Activated CD4-positive, alpha-beta memory T cell treated with anti-CD3 and anti-CD28 coated beads for 36 hours (primary cell): ENCODE measurements at places on chromosomes 1 and 21. TPM values are rescaled to one million over a fixed set of nuclear protein-coding genes. Genes with fewer than 3 reads are reported as not detected.

The SH2D5 gene
- 0.07 TPM for total RNA-seq

DNA sequence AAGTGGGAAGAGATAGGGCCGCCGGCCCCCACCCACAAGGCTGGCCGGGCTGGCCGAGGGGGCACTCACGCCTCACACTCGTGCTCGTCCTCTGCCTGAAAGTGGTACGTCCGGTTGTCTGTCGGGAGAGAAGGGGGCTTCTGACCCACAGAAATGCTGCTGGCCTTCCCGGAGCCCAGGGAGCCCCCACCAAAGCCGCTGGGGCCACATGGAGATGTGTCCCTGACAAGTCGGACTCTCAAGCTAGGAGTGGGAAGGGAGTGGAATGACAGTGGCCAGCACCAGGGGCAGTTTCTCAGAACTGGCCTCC lies 12.8 kb upstream of the TCEA3 start:
- no peaks in the 10 kb centered on the region for H3K27me3 ChIP-seq
- H3K4me1 ChIP-seq = no peaks in the 10 kb centered on the region
- no peak for DNase-seq
- H3K4me3 ChIP-seq = no peak overlapping the region
- no peaks in the 10 kb centered on the region for H3K36me3 ChIP-seq

DNA sequence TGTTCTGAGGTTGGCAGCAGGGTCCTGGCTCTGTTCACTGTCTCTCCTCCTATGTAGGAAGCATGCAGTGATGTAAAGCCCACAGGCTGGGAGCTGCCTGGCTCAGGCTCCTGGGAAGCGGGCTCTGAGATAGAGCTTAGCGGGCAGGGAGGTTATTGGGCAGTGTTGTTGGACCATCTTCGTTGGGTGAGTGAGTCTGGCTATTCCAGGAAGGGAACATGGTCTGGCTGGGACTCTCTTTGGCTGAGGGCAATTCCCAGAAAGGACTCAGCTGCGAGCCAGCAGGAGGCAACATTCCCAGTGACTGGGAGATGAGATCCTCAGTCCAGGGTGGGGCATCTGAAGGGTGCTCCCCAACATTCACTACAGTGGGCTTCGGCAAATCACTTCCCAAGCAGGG lies 96.2 kb downstream of the CCDC185 start:
- no peak overlapping the region for H3K4me3 ChIP-seq
- DNase-seq = no peak
- no peaks in the 10 kb centered on the region for H3K36me3 ChIP-seq
- no peak overlapping the region for H3K27ac ChIP-seq
- H3K27me3 ChIP-seq = no peaks in the 10 kb centered on the region

DNA sequence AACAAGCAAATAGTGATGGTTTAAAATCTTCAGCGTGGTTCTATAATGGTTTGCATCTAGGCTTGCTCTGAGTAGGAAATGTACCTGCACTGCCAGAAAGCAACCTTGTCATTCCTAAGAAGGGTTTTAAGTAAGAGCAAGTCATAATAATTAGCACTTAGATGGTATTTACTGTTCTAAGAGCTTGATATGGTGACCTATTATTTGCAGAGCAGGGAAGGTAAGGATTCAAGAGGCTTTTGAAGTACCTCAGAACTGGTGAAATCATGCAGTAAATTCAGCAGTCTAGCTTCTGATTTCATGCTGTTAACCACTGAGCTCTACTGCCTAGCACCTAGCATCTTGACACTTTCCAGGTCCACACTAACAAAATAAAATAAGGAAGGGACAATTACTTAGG lies 23.7 kb downstream of the ATP1A1 start:
- peaks cover 85% of the 10 kb centered on the region for H3K36me3 ChIP-seq
- H3K27me3 ChIP-seq = no peaks in the 10 kb centered on the region

The DRAXIN gene
- total RNA-seq = 0.05 TPM

The RXFP4 gene
- total RNA-seq = not detected

GRCh38 chr1:113769601-113769970 lies 10.3 kb upstream of the PHTF1 start:
- no peak overlapping the region for H3K27ac ChIP-seq
- no peaks in the 10 kb centered on the region for H3K27me3 ChIP-seq
- no peak overlapping the region for H3K4me3 ChIP-seq

The IGFN1 gene
- not detected for total RNA-seq

GRCh38 chr1:200355801-200356200 lies 54.0 kb downstream of the ZNF281 start:
- DNase-seq = no peak
- peaks cover 34% of the 10 kb centered on the region for H3K4me1 ChIP-seq
- no peak overlapping the region for H3K27ac ChIP-seq
- H3K36me3 ChIP-seq = no peaks in the 10 kb centered on the region
- no peak overlapping the region for H3K4me3 ChIP-seq
- H3K27me3 ChIP-seq = no peaks in the 10 kb centered on the region

- no peak for DNase-seq
- H3K27ac ChIP-seq = no peak overlapping the region
- peaks cover 44% of the 10 kb centered on the region for H3K4me1 ChIP-seq
- H3K27me3 ChIP-seq = peaks cover 3% of the 10 kb centered on the region
- H3K36me3 ChIP-seq = peaks cover 3% of the 10 kb centered on the region
Measured at GRCh38 chr1:16900751-16901150, 5.0 kb downstream of the RNU1-2 start.

GRCh38 chr1:98387701-98388100 lies 273.8 kb upstream of the SNX7 start:
- H3K4me1 ChIP-seq = peaks cover 17% of the 10 kb centered on the region
- H3K4me3 ChIP-seq = no peak overlapping the region
- H3K27me3 ChIP-seq = no peaks in the 10 kb centered on the region
- no peak for DNase-seq
- H3K27ac ChIP-seq = peak overlapping the region; percentile 23
- H3K36me3 ChIP-seq = no peaks in the 10 kb centered on the region

- H3K27ac ChIP-seq = no peak overlapping the region
- no peaks in the 10 kb centered on the region for H3K36me3 ChIP-seq
- peaks cover 1% of the 10 kb centered on the region for H3K27me3 ChIP-seq
- peaks cover 3% of the 10 kb centered on the region for H3K4me1 ChIP-seq
Measured at GRCh38 chr1:39609618-39610331, 29.7 kb downstream of the HEYL start.

DNA sequence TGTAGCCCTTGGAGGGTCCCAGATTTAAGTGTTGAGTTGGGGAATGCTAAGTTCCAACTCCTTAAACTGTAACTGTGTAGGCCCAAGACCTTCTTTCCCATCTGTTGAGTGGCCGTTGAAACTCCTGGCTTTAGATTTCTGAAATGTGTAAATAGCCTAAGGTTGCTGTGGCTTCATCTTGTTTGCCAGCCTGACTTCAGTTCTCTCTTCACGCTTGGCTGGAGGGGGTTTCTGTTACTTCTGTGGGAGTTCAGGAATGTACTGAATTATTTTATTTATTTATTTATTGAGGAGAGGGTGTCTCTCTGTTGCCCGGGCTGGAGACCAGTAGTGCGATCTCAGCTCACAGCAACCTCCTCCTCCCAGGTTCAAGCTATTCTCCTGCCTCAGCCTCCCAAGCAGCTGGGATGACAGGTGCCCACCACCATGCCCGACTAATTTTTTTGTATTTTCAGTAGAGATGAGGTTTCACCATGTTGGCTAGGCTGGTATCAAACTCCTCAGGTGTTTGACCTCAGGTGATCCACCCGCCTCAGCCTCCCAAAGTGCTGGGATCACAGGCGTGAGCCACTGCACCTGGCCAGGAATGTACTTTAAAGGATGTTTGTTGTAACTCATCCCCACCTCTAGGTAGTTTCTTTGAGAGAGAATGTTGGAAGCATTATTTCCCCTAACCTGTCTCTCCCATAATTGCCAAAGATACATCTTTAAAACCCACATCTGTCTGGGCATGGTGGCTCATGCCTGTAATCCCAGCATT lies 5.9 kb downstream of the TTC39A start:
- H3K4me1 ChIP-seq = peaks cover 3% of the 10 kb centered on the region
- no peaks in the 10 kb centered on the region for H3K36me3 ChIP-seq
- H3K27ac ChIP-seq = no peak overlapping the region
- H3K4me3 ChIP-seq = no peak overlapping the region
- no peak for DNase-seq

DNA sequence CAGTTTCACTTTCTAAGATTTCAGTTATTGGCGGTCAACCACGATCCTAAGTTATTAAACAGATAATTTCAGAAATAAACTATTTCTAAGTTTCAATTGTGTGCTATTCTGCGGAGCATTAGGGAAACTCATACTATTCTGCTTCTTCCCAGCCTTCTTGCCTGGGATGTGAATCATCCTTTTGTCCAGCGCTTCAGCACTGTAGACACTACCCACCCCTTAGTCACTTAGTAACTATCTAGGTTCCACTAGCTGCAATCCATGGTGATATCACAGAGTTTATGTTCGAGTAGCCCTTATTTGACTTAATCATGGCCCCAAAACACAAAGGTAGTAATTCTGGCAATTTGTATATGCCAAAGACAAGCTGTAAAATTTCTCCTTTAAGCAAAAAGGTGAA lies 279.9 kb upstream of the ADAMTS5 start:
- no peak overlapping the region for H3K4me3 ChIP-seq
- H3K4me1 ChIP-seq = no peaks in the 10 kb centered on the region
- H3K36me3 ChIP-seq = no peaks in the 10 kb centered on the region
- no peaks in the 10 kb centered on the region for H3K27me3 ChIP-seq
- DNase-seq = no peak

DNA sequence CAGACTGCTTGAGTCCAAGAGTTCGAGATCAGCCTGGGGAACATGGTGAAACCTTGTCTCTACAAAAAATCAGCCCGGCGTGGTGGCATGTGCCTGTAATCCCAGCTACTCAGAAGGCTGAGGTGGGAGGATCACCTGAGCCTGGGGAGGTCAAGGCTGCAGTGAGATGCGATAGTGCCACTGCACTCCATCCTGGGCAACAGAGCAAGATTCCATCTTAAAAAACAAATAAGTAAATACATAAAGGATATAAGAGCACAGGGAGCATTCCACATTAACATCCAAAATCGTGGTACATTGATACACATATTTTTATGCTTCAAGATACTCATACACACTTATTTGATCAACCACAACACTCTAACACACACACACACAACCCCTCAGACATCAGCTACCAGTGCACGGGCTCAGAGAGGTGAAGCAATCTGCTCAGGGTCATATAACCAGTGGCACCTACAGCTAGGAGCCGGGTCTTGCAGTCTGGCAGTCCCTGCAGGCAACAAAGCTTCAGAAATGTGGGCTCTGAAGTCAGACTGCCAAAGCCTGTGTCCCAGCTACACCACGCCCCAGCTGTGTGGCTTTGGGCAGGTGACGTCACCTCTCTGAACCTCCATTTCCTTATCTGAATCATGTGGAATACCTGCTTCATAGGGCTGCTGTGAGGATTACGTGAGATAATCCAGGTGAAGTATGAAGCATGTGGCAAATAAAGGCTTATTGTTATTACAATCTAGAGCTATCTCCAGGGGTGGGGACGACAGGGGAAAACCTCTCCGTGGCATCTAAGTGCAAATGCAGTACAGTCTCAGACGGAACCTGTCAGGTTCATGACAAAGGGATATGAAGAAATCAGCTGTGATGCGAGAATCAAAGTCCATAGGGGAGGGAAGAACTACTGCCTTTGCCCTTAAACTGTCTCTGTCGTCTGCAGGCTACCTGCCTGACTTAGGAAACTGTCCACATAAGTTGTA lies 4.8 kb upstream of the CRYBG2 start:
- peaks cover 7% of the 10 kb centered on the region for H3K27me3 ChIP-seq
- H3K27ac ChIP-seq = no peak overlapping the region
- DNase-seq = peak; percentile 85
- H3K4me3 ChIP-seq = peak overlapping the region; percentile 6
- no peaks in the 10 kb centered on the region for H3K36me3 ChIP-seq
- peaks cover 40% of the 10 kb centered on the region for H3K4me1 ChIP-seq

DNA sequence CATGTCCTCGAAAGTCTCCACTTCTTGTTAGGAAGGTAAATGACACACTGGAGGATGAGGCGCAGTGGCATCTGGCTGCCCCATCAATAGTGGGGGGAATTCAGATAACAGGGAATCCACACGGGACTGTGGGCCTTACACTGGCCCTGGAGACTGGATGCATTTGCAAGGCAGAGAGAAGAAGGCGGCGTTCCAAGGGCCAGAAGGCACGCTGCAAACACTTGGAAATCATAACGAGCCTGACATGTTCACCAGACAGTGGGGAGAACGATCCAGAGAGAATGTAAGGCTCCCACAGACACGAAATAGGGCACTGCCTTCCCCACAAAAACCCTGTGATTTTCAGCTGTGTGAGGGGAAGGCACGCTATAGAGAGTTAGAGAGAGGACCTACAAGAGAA lies 70.5 kb downstream of the PGBD5 start:
- no peak for DNase-seq
- H3K27ac ChIP-seq = no peak overlapping the region
- H3K36me3 ChIP-seq = no peaks in the 10 kb centered on the region
- peaks cover 2% of the 10 kb centered on the region for H3K27me3 ChIP-seq

The CREG1 gene
- total RNA-seq = 14.6 TPM

DNA sequence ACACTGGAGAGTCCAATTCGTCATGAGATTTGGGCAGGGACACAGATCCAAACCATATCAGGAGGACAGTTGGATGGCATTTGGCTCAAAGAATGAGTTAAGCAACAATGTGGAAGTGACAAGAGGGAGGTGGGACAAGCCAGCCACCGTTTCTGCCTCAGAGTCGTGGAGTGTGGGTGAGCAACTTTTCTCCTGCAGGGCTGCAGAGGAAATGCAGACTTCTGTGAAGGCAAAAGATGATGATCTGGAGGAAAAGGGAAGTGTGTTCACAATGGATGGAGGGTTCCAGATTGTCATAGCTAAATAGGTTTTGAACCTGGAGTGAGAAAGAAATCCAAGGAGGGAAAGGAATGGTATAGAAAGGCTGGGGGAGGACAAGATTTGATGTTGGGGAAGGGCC lies 16.4 kb upstream of the KANK4 start:
- no peak for DNase-seq
- H3K4me3 ChIP-seq = no peak overlapping the region
- H3K27me3 ChIP-seq = no peaks in the 10 kb centered on the region
- H3K4me1 ChIP-seq = no peaks in the 10 kb centered on the region
- no peaks in the 10 kb centered on the region for H3K36me3 ChIP-seq
- H3K27ac ChIP-seq = no peak overlapping the region

GRCh38 chr1:39110325-39110851 lies 84.2 kb downstream of the NDUFS5 start:
- no peak overlapping the region for H3K4me3 ChIP-seq
- peaks cover 16% of the 10 kb centered on the region for H3K4me1 ChIP-seq
- no peak overlapping the region for H3K27ac ChIP-seq
- DNase-seq = no peak
- no peaks in the 10 kb centered on the region for H3K36me3 ChIP-seq

DNA sequence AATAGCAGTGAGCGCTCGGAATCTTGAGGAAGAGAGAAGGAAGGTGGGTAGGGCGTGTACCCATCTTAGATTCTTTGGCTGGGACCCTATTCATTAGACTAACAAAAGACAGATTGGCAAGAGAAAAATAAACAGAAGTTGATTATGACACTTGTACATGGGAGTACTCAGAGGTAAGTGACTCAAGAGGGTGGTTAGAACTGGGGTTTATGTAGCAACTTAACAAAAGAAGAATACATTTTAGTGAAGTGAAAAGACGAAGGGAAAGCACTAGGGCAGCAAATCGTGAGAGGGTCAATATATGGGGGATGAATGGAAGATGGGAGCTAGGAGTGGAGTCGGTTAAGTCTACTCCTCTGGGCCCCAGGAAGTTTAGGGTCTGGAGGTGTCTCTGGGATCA lies 25.8 kb upstream of the RCC2 start:
- DNase-seq = no peak
- H3K36me3 ChIP-seq = no peaks in the 10 kb centered on the region
- no peaks in the 10 kb centered on the region for H3K4me1 ChIP-seq
- H3K27me3 ChIP-seq = no peaks in the 10 kb centered on the region
- H3K27ac ChIP-seq = no peak overlapping the region
- H3K4me3 ChIP-seq = no peak overlapping the region
